ENCODE measurements at places on chromosomes 5 and 9. TPM values are rescaled to one million over a fixed set of nuclear protein-coding genes. Genes with fewer than 3 reads are reported as not detected.

- DNase-seq, result no peak
Measured at GRCh38 chr9:119639287-119639955, 270.2 kb upstream of the BRINP1 start.

DNA sequence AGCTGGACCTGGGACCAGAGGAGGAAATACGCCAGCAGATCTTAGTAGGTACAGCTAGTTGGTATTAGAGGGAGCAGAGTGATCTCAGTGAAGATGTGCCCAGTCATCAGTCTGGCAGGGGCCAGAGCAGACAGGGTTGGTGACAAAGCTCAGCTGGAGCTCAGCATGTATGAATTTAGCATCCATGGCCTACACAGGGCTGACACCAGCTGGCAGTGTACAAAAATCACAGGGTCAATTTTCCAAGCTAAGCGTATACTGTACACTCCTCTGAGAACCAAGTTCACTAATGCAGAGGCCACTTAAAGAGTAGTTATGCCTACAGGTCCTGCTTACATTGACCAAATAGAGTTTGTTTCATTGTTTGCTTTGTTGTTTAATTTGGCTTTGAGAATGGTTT lies 146.6 kb downstream of the SLC24A2 start:
- no peak for DNase-seq

DNA sequence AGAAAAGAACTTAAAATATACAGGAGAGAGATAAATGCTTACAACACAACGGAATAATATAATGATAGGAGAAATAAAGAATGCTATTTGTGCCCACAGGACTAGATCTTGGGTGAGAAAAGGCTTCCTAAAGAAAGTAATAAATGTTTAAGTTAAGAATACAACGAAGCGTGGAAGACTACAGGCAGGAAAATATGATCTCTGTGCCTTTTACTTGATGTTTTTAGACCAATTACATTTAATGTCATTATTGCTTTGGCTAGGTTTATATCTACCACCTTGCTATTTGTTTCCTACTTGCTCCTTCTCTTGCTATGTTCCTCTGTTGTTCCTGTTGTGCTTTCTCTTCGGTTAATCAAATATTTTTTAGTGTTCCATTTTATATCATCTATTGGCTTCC lies 80.2 kb upstream of the GOLGA1 start:
- no peak for DNase-seq

- DNase-seq, result no peak
Measured at GRCh38 chr5:151719228-151720000, 32.7 kb upstream of the SPARC start.

- DNase-seq, result no peak
Measured at GRCh38 chr9:87519461-87519860, 21.8 kb downstream of the DAPK1 start.

DNA sequence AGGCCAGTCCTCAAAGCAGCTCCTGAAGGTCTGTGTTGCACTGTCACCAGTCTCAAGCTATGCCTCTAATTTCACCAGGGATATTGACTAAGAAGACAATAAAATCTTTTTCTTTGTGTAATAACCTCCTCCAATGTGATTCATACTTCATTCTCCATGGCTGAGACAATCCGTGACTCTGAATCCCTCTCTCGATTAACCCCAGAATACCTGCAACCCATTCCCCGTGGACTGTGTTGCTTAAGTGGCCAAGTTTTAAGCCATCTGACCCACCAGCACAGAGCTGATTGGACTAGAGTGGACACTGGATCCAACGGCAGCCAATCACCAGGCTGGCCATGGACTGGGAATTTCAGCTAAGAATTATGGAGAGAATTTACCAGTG lies 5.4 kb upstream of the CCIN start:
- no peak for DNase-seq

DNA sequence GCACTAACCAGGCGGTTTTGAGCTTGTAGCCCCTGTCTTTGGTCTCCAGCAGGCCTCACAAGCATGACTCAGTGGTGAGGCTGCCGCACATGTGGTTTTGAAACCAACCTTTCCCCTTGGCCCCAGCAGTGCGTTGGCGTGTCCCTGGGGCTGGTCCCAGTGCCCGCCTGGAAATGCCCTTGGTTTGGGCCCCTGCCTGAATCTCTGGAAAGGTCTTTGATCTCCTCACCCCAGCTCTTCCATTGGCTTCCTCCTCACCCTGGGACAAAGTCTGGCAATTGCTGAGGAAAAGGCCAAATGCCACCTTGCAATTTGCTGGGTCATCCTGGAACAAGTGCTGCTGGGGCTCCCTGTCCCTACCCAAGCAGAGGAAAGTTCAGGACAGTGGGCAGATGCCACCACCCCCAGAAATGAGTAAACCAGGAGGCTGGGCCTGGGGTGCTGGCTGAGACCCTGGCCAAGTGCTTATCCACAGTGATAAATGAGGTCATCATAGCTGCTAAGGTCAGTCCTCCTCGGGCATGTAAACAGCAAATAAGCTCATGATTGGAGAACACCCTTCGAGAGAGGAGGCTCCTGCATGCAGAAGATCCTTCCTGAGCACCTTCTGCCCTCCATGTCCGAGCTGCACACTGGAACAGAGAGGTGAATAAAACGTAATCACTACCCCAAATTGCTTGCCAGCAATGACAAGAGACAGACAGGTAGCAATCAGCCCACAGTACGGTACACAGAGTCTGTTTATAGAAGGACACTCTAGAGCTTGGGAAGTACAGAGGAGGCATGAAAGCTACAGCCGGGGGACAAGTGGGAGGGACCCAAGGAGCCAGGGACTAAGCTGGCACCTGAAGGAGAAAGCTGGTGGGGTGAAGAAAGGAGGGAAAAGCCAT lies 98.9 kb upstream of the CPEB4 start:
- no peak for DNase-seq

- DNase-seq, result no peak
Measured at GRCh38 chr9:97591535-97591934, 41.6 kb downstream of the TSTD2 start.

Gene FOXI1
- polyA plus RNA-seq, result not detected

DNA sequence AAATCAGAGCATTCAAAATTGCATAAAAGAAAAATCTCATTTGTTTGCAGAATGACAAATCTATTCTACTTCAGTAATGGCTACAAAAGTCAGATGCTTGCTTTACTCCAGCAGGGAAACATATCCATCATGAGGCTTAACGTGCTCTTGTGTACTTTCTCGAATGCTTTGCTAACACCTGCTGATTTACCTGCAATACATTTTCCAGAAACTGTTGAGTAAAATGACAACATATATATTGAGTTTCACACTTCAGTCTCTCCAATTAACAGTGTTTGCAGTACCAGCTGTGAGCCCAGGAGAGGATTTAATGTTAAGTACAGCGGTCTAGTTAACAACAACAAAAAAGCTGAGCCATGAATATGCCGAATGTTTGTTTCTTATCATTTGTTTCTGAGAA lies 391.5 kb upstream of the SMC2 start:
- DNase-seq, result no peak

GRCh38 chr5:7464182-7464581 lies 68.2 kb downstream of the ADCY2 start:
- no peak for DNase-seq

All from keratinocyte (primary cell).